CD4-positive, alpha-beta T cell treated with Interleukin-4 for 4 hours (primary cell): ENCODE measurements at places on chromosomes 7 and 10.

GRCh38 chr10:129851941-129852640 lies 112.0 kb downstream of the EBF3 start:
- no peak for DNase-seq

DNA sequence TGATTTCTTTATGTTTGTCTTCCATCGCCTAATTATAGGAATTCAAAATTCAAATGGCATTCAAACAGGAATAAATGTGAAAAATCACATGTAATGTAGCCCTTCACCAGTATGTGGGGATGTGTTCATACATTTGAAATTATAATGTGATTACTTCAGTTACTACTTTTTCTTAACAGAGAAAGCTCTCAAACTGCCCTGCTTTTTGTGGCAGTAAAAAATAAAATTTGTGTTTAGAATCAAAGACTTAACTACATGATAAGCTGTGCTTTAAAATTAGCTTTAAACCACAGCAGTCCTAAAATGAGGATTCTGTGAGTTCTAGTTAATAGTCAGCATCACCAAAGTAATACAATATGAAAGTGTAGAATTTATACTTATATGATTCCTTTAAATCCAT lies 7.8 kb upstream of the HERC4 start:
- DNase-seq: no peak

- no peak for DNase-seq
Measured at GRCh38 chr7:99451936-99452335, 13.2 kb downstream of the CPSF4 start.

DNA sequence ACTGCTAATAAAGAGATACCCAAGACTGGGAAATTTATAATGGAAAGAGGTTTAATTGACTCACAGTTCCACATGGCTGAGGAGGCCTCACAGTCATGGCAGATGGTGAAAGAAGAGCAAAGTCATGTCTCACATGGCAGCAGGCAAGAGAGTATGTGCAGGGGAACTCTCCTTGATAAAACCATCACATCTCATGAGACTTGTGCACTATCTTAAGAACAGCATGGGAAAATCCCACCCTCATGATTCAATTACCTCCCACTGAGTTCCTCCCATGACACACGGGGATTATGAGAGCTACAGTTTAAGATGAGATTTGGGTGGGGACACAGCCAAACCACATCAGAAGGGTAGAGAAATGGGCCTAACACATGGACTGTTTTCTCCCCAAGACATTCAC lies 156.3 kb downstream of the CCDC71L start:
- no peak for DNase-seq

GRCh38 chr7:151755131-151755801 lies 121.6 kb downstream of the PRKAG2 start:
- no peak for DNase-seq

DNA sequence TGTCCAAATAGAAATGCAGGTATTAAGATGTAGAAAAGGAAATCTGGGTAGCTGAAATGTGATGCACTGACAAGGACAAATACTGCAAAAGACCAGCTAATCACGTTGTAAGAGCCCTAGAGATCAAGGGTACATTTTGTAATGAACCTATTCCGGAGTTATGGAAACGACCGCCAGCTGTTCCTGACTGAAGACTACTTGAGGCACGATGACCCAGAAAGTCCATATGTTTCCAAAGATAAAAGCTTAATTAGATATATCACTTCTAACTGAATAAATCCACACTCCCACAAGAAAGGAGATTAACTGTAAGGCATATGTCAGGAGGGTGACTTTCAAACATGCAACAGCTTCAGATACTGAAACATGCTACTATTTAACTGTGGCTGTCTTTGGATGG lies 253.5 kb downstream of the NSUN6 start:
- no peak for DNase-seq

GRCh38 chr7:132655131-132655727 lies 79.0 kb upstream of the PLXNA4 start:
- DNase-seq: peak; percentile 32

DNA sequence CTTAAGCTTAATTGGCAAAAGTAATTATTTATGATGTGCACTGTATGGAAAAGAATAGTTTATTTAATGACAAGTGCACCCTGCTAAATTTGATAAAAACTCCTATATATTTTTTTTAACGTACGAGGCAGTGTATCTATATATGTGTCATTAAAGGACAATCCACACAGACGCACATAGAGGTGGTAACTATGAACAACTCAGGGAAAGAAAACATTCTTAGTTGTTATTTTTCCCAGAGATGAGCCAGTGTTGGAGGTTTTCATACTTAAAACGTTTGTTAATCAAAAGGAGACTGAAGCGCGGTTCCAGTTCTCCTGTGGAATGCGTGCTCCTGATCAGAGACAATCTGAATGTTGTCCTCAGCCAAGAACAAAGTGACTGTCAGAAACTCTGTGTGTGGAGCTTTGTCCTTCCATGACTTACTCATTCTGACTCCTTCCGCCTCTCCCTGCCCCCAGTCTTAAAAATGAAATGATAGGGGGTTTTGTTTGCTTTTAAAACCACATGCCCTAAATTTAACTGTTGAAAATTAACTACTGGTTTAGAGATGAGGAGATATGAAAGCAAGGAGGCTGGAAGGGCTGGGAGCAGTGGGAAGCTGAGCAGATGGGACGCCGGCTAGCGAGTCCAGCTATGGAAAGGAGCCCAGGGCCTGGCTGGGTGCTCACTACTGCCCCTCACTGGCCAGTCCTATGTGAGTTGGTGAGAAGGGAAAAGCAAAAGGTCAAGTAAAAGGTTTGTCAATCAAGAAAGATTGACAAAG lies 99.6 kb downstream of the SVIL start:
- DNase-seq: no peak

DNA sequence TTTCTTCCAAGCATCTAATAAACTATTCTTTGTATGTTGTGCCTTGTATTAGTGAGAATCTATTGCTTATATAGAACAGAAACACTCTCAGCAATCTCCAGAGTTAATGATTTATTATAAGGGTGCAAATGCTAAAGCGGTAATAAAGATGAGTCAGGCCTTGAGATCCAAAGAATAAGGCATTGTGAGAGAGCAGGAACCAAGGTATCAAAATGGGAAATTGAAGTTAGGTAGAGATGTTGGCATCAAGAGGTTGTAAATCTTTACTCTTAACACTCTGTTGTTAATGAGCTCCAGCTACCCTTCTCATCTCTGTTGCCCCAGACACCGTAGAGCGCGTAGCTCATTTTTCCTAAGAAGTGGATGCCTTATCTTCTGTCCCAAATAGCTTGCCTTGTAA lies 375.2 kb downstream of the ARL4A start:
- DNase-seq: no peak

DNA sequence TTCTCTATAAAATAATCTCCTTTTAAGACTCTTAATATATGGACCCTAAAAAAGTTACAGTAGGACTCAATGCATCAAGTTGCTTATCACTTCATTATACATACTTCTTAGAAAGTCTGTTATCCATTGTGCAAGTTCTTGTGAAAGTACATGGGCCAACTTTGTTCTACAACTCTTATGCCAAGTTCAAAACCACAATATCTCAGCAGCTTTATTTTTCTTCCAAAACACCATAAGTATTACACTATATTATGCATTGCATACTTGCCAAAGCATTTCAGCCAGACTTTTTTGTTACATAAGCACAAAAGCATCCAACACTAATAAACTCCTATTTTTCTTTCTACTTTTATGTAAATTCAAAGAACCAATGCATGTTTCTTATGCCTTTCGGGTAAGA lies 94.4 kb downstream of the AHR start:
- DNase-seq: no peak

DNA sequence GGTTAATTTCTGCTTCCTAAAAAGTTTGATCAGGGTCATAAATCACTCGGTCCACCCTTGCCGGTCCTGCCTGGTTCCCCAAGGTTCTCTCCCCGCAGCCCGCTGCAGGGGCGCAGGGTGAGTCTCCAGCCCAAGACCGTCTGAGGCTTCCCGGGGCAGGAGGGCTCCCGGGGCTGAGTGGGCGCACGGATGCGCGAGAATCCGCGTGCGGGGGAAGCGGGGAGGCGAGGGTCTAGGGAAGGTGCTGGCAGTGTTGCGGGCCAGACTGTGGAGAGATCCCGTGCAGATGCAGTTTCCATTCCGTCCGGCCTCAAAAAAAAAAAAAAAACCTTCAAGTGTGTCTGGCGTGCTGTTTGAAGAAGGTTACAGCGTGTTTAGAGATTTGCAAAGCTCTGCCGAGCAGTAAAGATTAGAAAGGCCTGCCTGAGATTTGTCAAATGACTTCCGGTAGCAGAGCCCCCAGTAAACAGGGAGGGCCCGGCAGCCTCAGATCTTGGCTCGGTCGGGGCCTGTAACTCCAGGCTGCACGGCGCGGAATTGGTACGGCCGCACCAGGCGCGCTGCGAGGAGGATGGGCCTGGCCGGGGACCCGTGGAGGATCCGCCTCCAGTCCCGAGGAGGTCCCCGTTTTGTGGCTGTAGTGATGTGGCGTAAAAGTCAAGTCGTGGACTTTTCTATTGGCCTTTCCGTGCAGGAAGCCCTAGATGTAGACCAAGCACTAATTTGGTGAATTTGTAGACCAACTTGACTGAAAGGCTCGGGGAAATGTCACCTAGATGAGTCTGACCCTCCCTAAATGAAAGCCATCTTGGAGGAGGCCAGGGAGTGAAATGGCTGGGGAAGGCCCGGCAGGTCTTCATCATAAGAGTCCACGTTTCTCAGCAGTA lies 293.2 kb upstream of the NFE2L3 start:
- DNase-seq: no peak

- no peak for DNase-seq
Measured at GRCh38 chr7:84263106-84263505, 68.5 kb upstream of the SEMA3A start.

DNA sequence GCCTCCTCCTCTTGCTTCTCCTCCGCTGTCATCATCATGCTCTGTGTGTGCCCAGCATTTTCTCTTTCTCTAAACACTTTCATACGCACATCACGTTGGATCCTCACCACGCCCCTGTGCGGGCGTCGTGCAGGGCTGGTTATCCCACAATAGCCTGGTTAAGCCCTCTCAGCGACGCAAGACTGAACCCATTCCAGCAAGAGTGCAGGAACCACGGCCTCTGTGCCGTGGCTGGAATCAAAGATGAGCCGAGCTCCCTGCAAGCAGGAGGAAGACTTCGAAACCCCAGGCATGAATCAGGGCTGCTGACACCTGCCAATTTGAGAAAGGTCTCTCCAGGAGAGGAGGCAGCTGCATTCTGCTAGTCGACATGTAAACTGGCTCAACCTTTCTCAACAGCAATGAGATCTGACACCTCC lies 74.8 kb upstream of the FOXK1 start:
- DNase-seq: no peak

GRCh38 chr10:103153302-103154197 lies 39.5 kb downstream of the NT5C2 start:
- DNase-seq: no peak

GRCh38 chr10:29658984-29659965 lies 24.5 kb upstream of the SVIL start:
- DNase-seq: peak; percentile 93

DNA sequence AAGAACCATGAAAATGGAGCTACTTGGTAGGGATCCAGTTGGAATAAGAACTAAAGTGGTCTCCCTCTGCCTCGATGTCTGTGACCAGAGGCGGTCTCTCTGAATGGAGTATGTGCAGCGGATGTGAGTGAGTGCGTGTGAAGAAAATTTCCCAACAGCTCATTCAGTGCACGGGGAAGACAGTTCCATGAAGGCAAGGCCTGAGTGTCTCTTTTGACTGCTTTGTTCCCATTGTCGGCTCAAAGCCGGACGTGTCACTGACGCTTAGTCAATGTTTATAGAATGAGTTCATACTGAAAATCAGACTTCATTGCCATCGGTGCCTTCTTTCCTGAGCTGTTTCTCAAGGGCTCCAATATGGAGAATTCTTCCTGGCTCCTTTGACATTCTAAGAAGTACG lies 55.3 kb upstream of the GRB10 start:
- DNase-seq: no peak

GRCh38 chr7:74057216-74057925 lies 26.2 kb upstream of the LIMK1 start:
- no peak for DNase-seq

- DNase-seq: no peak
Measured at GRCh38 chr7:157666530-157667040, 329.8 kb downstream of the DNAJB6 start.

GRCh38 chr7:29105752-29106668 lies 40.3 kb downstream of the CPVL start:
- peak; percentile 38 for DNase-seq

GRCh38 chr7:129952086-129952652 lies 591 bp downstream of the UBE2H start:
- DNase-seq: peak; percentile 24
